Stimulated activated CD4-positive, alpha-beta T cell treated with anti-CD3 and anti-CD28 coated beads, Interleukin-4, amount 100 ng/mL, for 24 hours (primary cell): ENCODE measurements at places on chromosomes 13 and 19.

- DNase-seq = peak; percentile 92
Observed at GRCh38 chr19:1863638-1864479, 480 bp upstream of the KLF16 start.

GRCh38 chr19:33064792-33065550 lies at the start of gene RHPN2:
Gene RHPN2 (minus strand): TSS chr19:33064888. CDS start chr19:33064852, 36 bp downstream.
- DNase-seq = peak; percentile 62

DNA sequence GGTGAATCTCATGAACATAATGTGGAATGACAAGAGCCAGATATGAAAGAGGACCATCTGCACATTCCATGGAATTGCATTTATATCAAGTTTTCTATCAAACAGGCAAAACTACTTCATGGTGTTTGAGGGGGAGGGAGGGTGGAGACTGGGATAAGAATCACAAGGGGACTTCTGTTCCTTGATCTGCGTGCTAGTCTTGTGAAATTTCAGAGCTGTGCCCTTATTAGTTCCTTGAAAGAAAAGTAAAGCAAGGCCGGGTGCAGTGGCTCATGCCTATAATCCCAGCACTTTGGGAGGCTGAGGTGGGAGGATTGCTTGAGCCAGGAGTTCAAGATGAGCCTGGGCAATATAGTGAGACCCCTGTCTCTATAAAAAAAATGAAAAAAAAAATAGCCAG lies 30.2 kb upstream of the CEBPG start:
- DNase-seq = no peak

- no peak for DNase-seq
Observed at GRCh38 chr13:46178143-46178542, 3.8 kb downstream of the LCP1 start.

GRCh38 chr19:15101479-15102082 lies 5.6 kb upstream of the SYDE1 start:
- DNase-seq = peak; percentile 62
